ENCODE measurements at places on chromosomes 1 and 21.
A peak's percentile ranks its signal among the peaks of the same experiment; 100 is the strongest.

- no peak for DNase-seq
Observed at GRCh38 chr1:210123924-210124589, 108.5 kb upstream of the SERTAD4 start.

GRCh38 chr1:7299994-7300393, 471.1 kb upstream of the VAMP3 start:
- DNase-seq: no peak

DNA sequence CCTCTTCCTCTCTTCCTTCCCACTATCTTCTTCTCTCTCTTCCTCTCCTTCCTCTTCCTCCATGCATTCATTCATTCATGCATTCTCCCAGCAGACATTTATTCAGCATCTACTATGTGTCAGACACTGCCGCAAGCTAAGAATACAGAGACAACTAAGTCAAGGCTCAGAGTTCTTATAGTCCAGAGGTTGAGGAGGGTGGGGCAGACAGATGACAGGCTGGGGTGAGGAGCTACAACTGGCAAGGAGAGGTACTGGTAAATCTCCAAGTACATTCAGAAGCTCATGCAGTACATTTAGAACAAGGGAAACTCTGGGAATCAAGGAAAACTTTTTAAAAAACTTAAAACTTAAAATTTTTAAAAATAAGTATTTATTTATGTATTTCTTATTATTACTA, 56.4 kb upstream of the FMOD start:
- no peak for DNase-seq

DNA sequence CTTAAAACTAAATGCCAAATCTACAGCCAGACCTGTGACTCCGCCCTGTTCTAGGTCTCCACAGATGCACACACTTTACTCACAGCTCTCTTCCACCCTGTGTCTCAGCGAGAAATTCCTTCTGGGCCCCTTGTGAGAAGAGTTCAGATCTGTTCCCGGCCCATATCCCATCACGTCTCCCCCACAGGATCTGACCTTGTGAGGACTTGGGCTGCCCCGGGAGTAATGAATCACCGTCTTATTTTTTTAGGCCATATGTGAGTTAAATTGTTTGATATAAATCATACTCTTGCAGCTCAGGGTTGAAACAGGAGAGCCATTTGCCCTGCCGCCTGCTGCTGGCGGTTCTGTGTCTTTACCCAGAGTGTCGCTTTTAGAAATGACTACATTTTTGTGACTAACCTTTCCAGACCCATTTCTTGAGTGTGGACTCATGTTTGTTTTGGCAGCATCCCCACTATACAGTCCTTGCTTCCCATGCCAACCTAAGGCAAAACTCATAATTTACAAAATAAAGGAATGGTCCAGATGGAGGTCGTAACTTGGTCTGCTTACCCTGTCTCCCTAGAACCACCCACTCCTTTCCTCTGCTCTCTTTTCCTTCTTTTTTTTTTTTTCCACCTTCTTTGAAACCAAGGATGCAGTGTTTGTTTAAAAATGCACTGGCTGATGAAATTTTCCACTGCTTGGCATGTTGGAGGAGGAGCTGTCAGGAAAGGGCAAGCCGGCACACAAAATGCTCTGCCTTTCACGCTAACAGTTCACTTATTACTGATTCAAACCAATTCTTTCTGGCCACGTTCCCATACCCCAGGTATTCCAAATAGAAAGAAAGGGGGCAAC, 98.0 kb upstream of the C1orf105 start:
- peak; percentile 73 for DNase-seq

DNA sequence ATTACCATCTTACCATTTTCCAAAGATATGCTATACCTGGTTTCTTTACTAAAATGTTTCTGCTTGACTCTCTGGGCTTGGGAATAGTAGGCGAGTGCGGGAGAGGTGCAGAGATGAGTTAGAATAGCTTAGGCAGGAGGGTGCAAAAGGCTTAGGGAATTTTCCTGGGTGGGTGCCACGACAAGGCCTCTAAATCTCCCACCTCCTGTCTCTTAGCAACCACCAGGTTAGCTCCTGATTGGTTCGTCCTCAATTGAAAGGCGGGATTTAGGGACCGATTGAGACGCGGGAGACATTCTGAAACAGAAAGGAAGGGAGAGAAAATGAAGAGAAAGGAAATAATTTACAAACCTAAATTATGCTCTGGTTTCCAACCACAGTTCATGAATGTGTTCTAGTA, 3.1 kb downstream of the ACKR1 start:
- no peak for DNase-seq

GRCh38 chr1:101003012-101003650, 22.5 kb downstream of the DPH5 start:
- DNase-seq: no peak

DNA sequence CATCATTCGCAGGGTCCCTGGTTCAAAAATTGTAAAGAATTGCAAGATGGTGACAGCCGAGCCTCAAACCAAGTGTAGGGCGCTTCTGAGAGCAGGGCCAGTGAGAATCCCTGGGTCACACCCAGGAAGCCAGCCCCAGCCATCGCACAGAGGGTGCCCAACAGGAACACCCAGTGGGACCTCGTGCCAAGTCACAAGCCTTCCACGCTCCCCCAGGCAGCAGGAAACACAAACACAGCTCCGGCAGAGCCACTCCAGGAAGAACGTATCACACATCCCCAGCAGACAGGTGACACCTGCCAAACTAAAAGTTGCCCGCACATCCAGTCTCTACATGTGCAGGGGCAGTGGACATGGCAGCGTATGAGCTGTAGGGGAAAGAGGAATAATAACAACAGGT, 20.2 kb downstream of the DHRS3 start:
- DNase-seq: peak; percentile 84

GRCh38 chr1:42157667-42158066, 4.5 kb downstream of the GUCA2B start:
- no peak for DNase-seq

DNA sequence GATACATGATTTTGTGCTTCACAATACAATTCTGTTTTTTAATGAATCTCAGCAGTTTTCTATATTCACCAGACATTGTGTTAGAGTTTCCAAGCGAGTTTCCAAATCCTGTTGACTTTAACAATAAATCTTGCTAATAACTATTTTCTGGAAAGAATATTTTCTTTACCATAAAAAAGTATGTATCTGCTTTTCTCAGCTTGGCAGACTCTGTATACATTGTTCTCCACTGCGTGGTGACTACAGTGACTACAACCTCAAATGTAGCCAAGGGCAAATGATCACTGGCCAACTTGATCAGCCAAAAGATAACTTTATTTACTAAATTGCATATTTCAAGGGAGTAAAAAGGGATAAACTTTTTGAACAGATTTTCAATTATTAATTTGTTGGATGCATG, 325.9 kb upstream of the ADAMTS5 start:
- DNase-seq: no peak

- no peak for DNase-seq
Observed at GRCh38 chr1:97816927-97817326, 103.9 kb downstream of the DPYD start.

- no peak for DNase-seq
Observed at GRCh38 chr1:160354388-160354985, 11.3 kb downstream of the NCSTN start.

- peak; percentile 60 for DNase-seq
Observed at GRCh38 chr21:45381865-45382696, 22.9 kb upstream of the COL18A1 start.

GRCh38 chr1:197924516-197925123, 7.4 kb downstream of the LHX9 start:
- no peak for DNase-seq

DNA sequence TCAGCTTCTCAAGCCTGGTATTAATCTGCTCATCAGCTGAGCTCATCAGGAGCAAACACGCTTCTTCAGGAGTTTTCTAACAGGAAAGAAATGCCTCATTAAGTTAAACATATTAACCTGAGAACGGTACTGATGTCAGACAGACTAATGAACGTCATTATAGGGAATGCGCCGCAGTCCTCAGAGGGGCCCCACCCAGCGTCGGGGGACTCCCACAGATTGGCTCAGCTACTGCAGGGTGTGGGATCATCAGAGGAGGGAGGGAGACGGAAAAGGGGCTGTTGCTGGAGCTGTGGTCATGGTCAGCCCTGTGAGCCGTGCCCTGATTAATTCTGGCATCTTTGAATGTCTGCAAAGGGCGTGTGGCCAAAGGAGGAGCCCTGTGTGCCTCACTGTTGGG, 348.5 kb downstream of the PTPRU start:
- no peak for DNase-seq

DNA sequence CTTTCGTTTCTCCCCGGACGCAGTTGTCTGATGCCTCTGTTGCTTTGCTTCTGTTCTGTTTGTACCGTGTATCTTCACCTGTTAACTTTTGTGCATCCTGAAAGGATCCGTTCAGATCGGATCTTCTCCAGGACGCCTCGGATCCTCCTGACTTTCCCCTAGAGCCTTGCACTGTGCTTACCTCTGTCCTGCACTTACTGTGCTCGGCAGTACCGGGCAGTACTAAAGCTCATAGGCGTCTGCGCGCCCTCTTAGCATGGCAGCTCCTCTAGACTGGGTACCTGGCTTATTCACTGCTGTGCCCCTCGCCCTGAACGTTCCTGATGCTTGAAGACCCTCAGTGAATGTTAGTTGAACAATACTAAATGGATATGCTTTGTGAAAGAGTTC, 934 bp downstream of the SCP2 start:
- no peak for DNase-seq

DNA sequence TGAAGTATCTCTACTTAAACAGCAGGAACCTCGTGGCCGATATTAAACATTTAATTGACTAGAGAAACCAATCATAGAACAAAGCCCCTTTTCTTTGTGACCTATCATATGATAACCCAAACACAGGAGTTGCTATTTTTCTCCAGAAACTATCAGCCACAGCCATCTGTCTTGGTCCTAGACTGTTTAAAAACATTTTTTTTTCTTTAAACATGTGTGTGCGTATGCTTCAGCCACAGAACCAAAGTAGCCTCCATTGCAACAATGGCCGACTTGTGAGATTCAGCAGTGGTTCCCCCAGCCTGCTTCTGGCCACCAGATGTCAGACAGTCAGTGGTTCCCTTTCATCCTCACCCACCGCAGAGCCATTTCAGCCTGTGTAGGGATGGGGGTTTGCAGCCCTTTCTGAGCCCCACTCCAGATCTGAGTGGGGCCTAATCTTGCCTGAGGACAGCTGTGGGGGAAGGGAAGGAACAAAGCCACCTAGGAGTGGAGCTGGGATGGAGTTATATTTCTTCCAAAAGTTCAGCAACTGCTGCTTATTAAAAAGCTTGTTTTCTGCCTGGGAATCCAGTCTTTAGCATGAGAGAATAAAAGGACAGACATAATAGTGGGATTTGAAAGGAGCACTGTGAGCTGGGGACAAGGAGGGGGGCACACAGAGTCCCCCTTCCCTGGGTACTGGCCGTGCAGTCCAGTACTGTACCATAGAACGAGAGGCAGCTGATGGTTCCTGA, 11.7 kb upstream of the IGSF3 start:
- DNase-seq: no peak

GRCh38 chr1:8476006-8476405, 158.1 kb downstream of the SLC45A1 start:
- DNase-seq: no peak

- DNase-seq: no peak
Observed at GRCh38 chr1:36796106-36796590, 238.2 kb downstream of the GRIK3 start.

GRCh38 chr1:227449051-227449450, 114.3 kb upstream of the ZNF678 start:
- DNase-seq: no peak

- no peak for DNase-seq
Observed at GRCh38 chr1:80759354-80759753, 1041.4 kb upstream of the ADGRL2 start.

GRCh38 chr1:45322486-45323040, 4.1 kb upstream of the HPDL start:
- no peak for DNase-seq

GRCh38 chr1:166289309-166290050, 122.7 kb upstream of the FAM78B start:
- no peak for DNase-seq

- peak; percentile 82 for DNase-seq
Observed at GRCh38 chr1:156229809-156230472, 12.0 kb upstream of the BGLAP start.

DNA sequence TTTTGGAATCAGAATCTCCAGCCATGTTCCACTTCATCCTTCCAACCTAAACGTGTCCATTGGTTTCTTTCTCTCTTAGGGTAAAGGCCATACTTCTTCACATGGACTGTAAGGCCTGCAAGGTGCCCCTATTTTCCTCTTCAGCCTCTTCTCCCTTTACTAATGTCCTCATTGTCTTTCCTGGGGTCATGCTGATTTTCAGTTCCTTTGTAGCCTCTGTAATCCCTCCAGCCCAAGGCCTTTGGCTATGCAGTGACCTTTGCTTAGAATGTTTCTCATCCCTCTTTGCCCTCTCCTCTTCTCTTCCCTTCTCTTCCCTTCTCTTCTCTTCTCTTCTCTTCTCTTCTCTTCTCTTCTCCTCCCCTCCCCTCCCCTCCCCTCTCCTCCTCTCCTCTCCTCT, 112.5 kb downstream of the SPATA46 start:
- no peak for DNase-seq

GRCh38 chr1:198113342-198113750, 43.5 kb upstream of the NEK7 start:
- DNase-seq: no peak

- no peak for DNase-seq
Observed at GRCh38 chr1:22457345-22457744, 5.7 kb downstream of the ZBTB40 start.

DNA sequence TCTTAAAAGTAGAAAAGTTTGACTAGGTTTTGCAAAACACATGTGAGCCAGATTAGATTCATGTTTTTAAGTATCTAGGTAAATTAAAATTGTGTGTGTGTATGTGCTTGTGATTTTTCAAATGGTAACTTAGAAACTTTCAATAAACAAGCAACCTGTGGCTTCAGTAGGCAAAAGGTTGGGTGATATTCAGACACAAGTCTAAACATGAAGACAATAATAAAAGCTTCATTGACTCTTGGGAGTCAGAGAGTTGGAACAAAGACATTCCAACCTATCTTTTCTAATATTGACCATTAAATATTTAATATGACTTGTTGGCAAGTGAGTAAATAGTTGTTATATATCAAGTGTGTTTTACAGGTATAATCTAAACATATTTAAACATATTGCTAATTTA, 1049.6 kb upstream of the ADGRL4 start:
- no peak for DNase-seq

GRCh38 chr1:28249013-28249865, 10.1 kb upstream of the SESN2 start:
- peak; percentile 79 for DNase-seq

GRCh38 chr1:241356187-241356518, 852 bp downstream of the RGS7 start:
- no peak for DNase-seq

- peak; percentile 50 for DNase-seq
Observed at GRCh38 chr21:45824546-45825215, 156.9 kb upstream of the COL6A1 start.

DNA sequence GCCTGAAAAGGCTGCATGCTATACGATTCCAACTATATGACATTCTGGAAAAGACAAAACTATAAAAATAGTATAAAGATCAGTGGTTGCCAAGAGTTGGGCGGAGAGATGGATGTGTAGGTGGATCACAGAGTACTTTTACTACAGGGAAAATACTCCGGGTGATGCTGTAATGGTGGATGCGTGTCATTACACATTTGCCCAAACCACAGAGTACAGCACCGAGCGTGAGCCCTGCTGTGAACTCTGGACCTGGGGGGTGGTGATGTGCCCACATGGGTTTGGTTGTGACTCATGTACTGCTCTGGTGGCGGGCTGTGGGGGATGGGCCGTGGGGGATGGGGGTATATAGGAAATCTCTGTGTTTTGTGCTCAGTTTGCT, 162.7 kb upstream of the COL6A1 start:
- DNase-seq: peak; percentile 57

- no peak for DNase-seq
Observed at GRCh38 chr21:40809673-40810197, 37.2 kb downstream of the DSCAM start.

- DNase-seq: no peak
Observed at GRCh38 chr21:33761441-33762036, 119.2 kb downstream of the ITSN1 start.

All from sigmoid colon (tissue), 7 donors.